ENCODE measurements at places on chromosomes 2 and 18.

GRCh38 chr18:5705393-5705792, 161.6 kb upstream of the EPB41L3 start:
- DNase-seq, result no peak

DNA sequence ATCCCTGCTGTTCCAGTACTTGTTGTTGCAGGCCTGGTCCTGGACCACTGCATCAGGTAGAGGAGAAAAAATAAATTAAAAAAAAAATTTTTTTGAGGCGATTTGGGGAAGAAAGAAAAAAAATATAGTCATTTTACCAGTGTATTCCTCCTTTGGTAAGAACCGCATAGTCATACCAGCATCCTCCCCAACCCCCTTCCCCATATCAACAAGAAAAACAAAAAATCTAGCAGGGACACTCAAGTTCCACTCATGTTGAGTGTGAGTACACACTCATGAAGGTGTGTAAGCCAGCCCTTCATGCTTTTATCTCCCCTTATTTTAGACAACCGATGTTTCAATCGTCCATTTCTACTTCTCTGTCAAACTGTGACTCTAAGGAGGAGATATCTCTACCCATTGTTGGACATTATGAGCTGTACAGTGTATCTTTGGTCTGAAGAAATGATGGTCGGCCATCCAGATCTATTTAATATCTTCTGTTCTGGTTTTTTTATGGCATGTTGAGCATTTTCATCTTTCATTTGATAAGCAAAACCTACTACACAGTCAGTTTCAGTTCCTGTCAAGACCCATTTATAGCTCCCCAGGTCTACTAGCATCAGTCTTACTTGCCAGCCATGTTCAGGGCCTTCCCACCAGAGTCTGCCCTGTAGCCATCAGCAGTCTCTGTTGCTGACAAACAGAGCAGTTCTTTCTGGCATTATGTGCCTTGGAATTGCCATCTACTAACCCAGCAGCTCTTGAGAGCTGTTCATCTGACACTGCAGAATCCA, 20.0 kb downstream of the ELP2 start:
- DNase-seq, result no peak

- no peak for DNase-seq
These were observed 634.9 kb upstream of the PIK3C3 start for GRCh38 chr18:41320100-41320499.

- DNase-seq, result no peak
These were observed 37.2 kb downstream of the CASP10 start for GRCh38 chr2:201220102-201220570.

- no peak for DNase-seq
These were observed 52.6 kb downstream of the KCNIP3 start for GRCh38 chr2:95349568-95350322.

DNA sequence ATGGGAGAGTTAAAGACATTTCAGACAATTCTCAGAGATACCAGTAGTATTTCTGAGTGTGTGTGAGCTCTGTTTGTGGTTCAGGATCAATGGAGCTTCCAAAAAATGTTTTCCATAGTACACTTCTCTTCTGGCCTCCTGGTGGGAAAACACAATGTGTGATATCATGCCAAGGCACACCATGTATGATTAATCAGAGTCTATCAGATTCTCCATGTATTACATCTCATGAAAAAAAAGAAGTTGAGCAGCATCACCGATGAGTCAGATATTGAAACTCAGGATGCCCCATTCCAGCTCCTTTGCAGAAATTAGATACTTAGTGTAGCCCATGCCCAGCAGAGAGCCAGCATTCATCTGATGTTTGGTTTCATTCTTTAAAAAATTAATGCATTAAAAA, 620.3 kb upstream of the POU3F3 start:
- DNase-seq, result no peak

DNA sequence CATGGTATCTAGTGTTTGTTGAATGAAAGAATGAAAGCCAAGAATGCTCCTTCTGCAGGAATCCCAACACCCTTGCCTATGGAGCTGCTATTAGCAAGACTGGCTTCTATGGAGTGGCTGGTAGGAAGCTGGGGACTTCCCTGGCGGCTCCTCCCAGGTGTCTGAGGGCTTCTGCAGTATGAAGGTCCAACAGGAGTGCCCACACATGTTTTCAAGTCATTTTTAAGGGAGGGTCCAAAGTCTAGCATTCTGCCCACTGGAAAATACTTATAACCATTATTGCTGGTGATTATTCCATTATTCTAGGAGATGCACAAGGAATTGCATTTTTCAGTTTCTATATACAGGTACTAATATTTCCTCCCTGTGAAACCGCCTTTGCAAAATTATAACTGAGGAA, 21.9 kb upstream of the NPC1 start:
- no peak for DNase-seq

DNA sequence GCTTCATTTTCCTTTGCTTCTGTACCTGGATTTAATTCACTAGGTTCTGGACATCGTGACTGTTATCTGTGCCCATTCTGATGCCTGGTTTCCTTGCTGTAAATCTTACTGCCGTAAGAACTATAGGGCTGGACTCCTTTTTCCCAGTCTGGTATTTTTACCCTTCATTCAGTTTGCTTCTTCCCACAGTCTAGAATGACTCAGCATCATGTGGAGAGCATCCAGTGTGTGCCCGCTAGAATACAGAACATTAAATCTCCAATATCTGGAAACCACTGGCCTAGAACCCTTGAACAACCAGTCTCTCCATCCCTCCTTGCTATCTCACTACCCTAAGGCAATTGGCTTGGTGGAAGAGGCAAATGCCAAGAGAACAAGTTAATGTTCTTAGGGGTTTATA, 1075.4 kb upstream of the ZEB2 start:
- DNase-seq, result no peak

GRCh38 chr18:6561420-6561861, 146.7 kb upstream of the L3MBTL4 start:
- DNase-seq, result no peak

DNA sequence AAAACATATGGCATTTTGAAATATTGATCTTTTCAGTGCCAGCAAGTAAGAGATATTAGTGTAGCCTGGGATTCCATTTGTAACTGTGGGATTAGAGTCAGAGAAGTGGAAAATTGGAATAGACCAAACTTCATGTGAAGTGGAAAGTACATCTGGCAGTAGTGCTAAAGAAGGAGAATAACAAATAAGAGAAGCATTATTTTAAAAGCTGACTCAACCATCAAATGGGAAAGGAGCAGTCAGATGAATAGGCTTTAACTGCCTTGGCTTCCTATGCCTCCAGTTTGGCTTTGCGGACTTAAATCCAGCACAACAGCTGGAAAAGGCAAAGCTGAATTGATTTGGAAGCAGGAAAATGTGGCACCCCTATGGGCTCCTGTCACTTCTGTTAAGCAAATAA, 623.1 kb downstream of the TSN start:
- DNase-seq, result no peak

DNA sequence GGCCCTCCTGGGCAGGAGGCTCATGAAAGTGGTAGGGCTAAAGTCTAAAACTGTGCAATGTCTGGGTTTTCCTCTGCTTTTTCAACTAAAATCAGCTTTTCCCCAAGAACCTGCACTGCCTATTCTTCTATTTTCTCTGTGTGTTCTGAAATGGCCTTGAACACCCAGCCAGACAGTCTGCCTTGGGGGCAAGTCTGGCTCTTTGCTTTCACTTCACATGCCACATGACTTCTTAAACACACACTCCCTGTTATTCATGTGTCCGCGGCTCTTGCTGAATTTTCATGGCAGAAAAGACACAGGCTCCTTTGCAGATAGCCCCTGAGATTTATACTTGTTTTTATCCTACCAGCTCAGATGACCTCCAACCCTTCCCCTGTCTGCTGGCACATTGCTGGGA, 10.6 kb upstream of the RPIA start:
- DNase-seq, result no peak

DNA sequence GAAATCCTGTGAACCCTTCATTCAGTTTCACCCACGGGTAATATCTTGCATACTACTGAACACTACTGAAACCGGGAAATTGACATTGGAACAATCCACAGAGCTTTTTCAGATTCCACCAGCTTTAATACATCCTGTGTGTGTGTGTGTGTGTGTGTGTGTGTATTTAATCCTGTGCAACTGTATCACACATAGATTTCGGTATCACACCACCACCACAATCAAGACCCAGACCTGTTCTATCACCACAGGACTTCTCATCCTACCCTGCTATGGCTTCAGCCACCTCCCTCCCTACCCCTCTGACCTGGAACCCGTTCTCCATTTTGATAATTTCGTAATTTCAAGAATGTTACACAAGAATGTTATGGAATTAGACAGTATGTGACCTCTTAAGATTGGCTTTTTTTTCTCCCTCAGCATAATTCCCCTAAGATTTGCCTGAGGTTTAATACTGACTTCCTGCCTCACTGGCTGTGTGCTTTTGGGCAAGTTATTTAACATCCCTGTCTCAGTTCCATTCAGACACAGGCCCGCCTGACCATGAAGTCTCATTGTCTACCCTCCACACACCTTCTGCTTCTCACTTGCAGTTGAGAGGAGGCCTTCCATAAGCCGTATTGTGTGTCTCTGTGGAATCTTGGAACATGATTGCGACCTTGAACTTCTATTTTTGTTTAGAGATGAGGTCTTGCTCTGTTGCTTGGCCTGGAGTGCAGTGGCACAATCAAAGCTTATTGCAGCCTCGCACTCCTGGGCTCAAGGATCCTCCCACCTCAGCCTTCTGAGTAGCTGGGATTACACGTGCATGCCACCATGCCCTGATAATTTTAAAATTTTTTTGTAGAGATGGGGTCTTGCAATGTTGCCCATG, 14.4 kb upstream of the TMEM131 start:
- DNase-seq, result no peak

GRCh38 chr18:78727057-78727739, 252.4 kb upstream of the SALL3 start:
- peak; percentile 82 for DNase-seq
